PC-3 (cell line): ENCODE measurements at places on chromosomes 2 and 18. TPM values are rescaled to one million over a fixed set of nuclear protein-coding genes. Genes with fewer than 3 reads are reported as not detected.

- DNase-seq: peak; percentile 84
Observed at GRCh38 chr2:72864500-72864899, 22.7 kb upstream of the SPR start.

DNA sequence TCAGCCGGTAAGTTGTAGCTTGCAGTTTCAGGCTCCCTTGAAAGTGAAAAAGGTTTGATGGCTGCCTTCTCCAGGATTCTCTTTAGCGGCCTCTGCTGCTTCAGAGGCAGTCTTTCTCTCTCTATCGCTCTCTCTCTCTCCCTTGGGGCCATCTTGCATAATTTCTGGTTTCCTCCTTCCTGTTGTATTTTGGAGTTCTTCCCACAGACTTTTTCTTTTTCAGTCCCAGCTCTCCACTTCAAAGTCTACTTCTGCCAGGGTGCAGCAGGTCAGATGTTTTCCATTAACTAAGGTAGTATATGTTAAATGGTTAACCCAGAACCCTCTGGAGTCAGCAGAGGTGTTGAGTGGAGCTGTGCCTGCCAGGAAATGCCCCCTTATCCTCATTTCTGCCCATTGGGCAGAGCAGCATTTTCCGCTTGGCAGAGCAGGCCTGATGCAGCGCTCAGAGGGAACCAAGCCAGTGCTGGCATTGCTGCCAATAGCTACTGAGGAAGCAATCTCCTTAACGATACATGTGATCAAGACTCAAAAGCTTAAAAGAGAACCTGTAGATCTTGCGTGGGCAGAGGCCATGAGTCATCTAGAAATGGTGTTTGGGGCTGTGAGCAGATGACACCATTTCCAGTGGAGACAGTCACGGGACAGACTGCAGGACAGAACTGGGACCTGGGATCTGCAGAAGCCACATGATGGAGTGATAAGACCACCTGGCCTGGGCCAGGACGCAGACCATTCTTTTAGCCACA is 20.8 kb downstream of the DBI start:
- no peak for DNase-seq

Gene LYG2
- total RNA-seq: not detected in 2 replicates

DNA sequence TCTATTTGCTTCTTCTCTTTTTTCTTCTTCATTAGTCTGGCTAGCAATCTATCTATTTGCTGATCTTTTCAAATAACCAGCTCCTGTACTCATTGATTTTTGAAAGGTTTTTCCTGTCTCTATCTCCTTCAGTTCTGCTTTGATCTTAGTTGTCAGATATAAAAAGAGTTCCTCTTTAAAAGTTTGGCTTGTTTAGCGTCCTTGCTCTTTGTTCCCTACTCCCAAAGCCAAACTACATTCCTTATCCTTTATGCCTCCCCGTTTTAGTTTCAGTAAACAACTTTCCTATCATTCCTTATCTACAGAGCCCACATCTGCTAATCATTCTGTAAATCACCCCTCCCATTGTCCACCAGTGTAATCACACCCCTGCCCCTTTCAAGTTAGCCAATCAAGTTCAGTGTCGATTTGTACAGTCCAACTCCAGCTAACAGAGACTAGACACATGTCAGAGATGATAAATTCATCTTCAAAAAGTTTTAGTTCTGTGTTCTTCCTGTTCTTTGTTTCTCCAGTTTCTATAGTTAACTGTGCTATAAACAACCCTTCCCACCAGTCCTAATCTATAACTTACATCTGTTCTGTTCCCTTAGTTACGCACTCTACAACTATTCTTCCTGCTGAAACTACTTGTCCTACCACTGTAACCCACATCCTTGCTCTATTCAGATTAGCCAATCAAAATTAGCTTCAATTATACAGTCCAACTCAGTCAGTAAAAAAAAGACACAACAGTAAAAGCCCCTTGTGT is 44.4 kb downstream of the TFPI start:
- no peak for DNase-seq
